ENCODE measurements at places on chromosomes 3 and 15.
A peak's percentile ranks its signal among the peaks of the same experiment; 100 is the strongest.

DNA sequence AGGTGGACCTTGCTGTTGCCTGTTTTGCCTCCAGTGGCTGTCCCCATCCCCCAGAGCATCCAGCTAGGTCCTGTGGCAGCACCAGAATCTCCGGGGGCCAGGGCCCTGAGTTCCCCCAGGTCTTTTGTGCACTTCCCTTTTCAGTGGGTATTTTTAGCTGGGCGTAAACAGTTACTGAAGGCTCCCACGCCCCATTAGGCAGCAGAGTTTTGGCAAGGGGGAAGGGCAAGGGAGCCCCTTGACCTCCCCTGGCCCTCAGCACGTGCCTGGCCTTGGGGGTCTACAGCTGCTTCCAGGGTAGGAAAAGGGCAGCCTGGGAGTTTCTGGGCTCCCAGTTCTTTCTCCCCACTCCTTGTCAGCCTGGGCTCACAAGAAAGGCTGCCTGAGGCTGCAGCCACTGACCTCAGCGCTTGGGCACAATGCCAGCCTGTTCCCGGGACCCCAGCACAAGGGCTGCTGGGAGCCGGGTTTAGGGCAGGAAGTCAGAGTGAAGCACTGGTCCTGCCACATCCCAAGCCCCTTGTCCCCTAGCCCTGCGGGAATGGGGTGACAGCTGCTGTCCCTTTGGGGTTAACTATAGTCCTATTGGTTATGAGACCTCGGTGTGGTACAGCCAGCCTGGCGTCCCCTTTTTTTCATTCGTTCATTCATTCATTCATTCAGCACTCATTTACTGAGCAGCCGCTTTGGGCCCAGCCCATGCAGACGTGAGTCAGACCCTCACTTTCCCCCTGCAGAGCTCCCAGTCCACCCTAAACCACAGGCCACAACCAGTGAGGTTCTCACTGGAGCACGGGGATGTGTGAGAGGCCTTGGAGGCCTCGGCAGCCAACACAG is 8.4 kb downstream of the CSK start:
- peak; percentile 66 for DNase-seq

DNA sequence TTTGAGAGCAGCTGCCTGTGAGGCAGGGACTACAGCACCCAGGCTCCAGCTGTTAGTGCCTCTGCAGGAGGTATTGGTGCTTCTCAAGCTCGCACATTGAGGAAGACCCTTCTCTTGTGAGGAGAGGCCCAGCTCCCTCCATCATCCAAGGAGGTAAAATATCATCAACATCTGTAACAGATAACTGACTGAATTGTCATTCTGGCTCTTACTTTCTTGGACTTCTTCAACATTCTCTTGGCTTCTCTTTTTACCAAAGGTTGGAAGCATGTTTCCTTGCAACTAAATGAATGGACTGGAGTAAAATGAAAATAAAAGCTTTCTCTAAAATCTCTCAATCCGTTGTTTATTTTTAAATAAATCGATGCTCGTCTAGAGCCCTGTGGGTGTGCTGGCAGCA is 53.1 kb upstream of the PXYLP1 start:
- no peak for DNase-seq

- no peak for DNase-seq
These were observed 427.5 kb upstream of the TBL1XR1 start for GRCh38 chr3:177624528-177625495.

- DNase-seq, result no peak
These were observed 112.2 kb upstream of the SLC4A7 start for GRCh38 chr3:27596334-27596841.

DNA sequence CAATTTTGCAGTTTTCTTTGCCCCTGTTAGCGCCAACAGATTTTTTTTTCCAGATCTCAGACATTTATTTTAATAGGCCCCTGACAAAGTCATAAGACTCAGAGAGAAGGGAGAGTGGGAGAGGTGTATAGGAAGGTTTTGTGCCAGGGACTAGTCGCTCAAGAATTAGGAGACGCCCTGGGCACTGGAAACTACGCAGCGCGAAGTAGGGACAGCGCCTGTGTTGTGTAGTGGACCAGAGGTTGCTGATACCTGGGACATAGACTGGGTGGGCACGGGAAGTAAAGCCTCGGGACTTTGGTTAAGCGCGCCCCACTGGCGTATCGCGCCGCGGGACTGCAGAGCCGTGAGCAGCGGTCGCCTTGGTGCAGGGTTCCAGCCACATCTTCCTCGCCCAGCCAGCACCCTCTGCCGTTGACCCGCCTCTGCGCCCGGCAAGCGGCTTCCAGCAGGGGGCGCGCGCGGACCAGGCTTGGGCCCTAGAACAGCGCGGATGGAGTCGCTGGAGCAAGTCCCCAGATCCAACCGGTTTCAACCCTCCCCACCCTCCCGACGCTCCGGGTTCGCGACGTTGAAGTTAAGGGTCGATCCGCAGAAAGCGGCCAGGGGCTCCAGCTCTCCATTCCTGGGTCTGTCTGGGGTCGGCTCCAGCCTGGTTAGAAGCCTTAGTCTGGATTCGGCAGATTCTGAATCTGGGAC is 3.0 kb upstream of the ISLR2 start:
- DNase-seq, result peak; percentile 24

DNA sequence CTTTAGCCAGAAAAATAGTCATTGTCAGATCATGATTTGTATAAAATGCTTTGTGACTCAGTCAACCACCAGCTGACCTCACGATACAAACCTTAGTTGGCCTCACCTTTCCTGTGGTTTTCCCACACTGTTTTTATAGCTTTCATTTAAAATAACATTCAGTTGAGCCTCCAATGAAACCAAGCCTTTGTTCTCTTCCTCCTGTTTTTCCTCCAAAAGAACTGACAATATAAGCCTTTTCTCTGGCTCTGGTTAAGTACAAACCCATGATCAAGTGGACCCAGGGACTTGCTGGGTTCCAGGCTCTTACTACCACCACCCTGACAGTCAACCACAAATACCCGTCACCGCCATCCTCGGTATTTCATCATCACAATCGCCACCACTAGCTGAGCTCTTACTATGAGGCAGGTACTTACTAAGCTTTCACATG is 81.7 kb downstream of the TAMM41 start:
- no peak for DNase-seq

GRCh38 chr3:136952292-136952691 is 5.5 kb upstream of the IL20RB start:
- DNase-seq, result no peak

GRCh38 chr3:117306299-117306698 is 596.7 kb downstream of the TUSC7 start:
- no peak for DNase-seq

DNA sequence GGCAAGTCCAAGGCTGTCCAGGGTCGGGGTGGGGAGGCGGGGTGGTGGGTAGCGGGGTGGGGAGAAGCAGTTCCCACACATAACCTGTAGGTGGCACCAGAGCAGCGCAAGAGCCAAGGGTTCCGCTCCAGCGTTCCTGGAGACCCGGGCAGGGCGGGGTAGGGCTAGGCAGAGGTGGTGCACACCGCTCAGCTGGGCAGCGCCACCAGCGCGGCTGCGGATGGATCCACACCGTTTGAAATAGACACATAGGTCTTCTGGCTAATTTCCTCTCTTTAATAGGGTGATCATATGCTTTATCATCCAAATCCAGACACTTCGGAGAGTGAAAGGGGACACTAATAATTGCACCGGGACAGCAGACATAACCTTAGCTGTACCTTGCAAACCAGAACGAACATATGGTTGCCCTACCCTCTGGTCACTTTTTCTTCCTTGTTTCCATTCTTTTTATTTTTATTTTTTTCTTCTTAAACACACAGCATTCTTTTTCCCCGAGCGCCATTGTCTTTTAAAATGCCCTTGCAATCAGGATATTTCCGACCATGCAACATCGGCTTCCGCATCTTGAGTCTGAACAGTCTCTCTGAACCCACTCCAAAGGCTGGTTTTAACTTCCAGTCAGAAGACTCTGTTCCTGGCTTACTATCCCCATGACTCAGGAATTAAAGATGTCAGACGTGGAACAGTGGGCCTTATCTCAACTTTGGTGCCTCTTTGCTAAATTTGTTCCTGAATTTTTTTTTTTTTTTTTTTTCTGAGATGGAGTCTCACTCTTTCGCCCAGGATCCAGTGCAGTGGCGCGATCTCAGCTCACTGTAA is 12.5 kb upstream of the ZSCAN2 start:
- DNase-seq, result peak; percentile 63

- no peak for DNase-seq
These were observed 193.5 kb upstream of the ICE2 start for GRCh38 chr15:60672400-60672799.

- no peak for DNase-seq
These were observed 13.4 kb downstream of the LRIG1 start for GRCh38 chr3:66487465-66487864.

DNA sequence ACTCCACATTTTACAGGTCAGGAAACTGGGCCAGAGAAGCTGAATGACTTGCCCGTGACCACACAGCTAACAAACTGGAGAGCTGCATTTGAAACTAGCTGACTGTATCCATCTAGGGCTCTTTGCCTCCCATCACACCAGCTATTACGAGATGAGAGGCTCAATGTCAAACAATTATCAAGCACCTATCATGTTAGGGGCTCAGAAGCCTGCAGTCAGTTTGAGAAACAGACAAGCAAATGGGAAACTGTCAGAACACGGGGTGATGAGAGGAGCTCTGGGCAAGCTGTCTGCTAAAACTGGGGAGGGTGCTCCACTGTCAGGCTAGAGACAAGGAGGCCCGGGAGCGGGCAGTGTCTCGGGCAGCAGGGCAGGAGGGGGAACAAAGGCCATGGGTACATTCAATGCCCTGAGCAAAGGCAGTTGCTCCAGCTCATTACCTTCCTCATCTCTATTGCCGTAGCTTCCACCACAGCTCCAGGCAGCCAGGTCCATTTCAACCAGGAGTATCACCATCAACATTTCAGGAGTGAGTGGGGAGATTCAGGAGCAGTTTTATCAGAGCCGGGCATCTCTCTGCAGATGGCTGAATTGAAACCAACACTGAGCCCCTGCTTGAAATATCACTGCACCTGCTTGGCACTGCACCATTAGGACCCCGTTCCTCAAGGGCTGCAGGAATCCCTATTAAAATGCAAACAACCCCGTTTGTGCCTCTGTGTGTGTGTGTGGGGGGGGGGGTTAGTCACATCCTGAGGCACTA is 122.6 kb downstream of the RAB11A start:
- DNase-seq, result no peak

- no peak for DNase-seq
These were observed 11.2 kb upstream of the FAM174B start for GRCh38 chr15:92666780-92667179.

DNA sequence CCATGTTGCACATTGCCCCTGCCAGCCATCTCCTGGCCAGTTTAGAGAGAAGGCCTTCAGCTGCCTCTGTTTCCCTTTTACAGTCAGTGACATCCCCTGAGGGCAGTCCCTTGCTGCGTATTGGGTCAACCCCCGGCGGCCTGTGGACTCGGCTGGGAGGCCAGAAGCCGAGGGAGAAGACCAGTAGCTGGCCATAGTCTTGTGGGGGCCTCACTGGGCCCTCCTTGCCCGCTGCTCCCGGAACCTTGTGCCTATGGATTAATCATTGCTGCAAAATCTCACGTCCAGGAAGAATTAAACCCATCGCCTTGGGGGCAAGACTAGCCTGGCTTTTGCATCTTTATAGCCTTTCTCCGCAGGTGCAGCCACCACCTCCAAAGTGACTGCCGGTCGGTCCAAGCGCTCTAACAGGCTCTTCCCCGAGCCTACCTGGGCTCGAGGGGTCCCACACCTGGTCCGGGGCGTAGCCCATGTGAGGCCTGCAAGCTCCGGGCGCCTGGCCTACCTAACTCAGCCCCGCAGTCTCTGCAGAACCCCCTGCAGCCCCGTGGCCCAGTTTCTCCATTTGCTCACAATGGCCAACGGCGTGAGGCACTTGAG is 870 bp upstream of the CHAC1 start:
- DNase-seq, result no peak

- DNase-seq, result no peak
These were observed 713.3 kb upstream of the CBLB start for GRCh38 chr3:106582151-106582550.

DNA sequence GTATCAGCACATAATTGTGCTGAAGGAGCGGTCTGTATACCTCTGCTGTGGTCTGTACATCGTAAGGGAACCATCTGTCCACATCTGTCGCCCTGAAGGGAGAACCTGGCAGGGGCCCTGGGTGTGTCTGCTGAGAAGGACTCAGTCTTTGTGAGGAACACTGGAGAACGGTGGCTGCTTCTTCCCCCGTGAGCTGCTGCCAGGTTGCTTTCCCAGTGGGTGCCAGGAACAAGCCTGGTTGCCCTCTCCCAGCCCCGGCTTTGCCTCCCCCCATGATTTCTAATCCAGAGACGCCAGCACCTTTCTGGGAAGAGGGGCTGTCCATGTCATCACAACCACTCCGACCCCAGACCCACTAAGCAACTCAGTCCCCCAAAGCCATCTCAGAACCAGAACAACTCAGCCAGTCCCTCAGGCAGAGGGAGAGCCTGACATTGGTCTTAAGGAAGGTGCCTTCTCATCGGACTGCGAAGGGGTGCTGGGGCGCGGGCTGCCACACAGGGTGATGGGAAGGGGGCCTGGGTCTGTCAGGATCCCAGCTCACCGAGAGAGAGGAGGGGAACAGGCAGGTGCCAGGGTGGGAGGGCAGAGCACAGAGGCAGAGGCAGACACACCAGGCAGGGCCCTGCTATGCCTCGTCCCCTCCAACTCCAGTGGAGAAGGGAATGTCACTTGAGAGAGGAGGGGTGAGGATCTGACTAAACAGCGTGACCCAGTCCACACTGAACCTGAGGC is 8.5 kb downstream of the TNK2 start:
- no peak for DNase-seq

GRCh38 chr3:128178782-128179483 is 25.7 kb downstream of the EEFSEC start:
- no peak for DNase-seq
